ENCODE measurements at places on chromosomes 4 and X. TPM values are rescaled to one million over a fixed set of nuclear protein-coding genes. Genes with fewer than 3 reads are reported as not detected.

- DNase-seq, result no peak
These were observed 3.5 kb upstream of the FGFR3 start for GRCh38 chr4:1789552-1789951.

GRCh38 chr4:188037003-188037713 is 41.6 kb downstream of the ZFP42 start:
- DNase-seq, result no peak

DNA sequence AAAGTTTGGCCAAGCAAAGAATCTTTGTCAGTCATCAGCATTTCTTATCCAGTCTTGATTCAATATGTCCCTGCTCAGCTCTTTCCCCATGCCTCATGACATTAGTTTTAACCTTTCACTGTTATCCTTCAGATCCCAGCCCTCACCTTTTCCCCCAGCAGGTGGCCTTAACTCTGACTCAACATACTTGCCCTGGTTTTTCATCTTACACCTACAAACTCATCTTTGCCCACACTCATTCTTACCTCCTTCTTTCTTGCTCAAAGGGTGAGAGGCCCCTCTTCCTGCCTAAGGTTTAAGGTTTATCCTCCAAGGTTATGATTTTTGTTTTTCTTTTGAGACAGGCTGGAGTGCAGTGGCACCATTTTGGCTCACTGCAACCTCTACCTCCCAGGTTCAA is 10.6 kb upstream of the ANXA5 start:
- no peak for DNase-seq

DNA sequence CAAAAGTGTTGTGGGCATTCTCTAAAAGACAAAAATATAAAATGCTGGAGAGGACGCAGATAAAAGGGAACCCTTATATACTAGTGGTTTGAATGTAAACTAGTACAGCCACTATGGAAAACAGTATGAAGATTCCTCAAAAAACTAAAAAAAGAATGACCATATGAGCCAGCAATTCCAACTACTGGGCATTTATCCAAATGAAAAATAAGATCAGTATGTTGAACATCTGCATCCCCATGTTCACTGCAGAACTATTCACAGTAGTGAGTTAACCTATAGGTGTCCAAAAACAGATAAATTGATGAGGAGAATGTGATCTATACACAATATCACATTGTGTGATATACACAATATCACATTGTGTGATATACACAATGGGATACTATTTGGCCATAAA is 1615.3 kb downstream of the PCDH18 start:
- DNase-seq, result no peak

DNA sequence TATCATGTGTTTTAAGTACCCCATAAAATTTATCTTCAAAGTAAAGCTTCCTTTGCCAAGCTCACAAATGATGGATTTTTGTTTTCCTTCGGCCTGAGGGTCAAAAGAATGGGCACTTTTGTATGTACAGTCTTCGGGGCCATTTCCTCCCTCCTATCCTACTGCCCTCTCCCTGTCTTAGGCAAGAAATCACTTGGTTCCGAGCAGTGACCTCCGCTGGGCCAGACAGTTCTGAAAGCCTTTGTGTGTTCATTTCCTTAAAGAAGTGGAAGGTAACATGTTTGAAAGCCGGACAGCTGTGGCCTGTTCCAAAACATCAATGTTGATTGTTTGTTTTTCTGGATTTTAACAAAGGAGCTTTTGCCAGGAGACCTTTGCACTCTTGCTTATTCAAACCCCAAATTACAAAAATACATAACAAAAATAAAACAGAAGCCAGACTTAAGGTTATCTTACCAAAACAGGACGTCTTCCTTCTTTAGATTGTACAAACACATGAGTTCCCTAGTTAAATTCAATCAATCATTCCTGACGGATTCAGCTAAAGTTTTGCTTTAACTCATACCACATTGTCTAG is 110.6 kb upstream of the LIMCH1 start:
- DNase-seq, result peak; percentile 65

- no peak for DNase-seq
These were observed 42.7 kb upstream of the ZCCHC12 start for GRCh38 chrX:118780911-118781310.

- no peak for DNase-seq
These were observed 41.0 kb upstream of the SCD5 start for GRCh38 chr4:82839624-82840023.

GRCh38 chrX:32572644-32573043 is 638.7 kb downstream of the DMD start:
- no peak for DNase-seq

GRCh38 chr4:142817442-142817841 is 28.7 kb downstream of the INPP4B start:
- DNase-seq, result no peak

- no peak for DNase-seq
These were observed 170.4 kb upstream of the CASK start for GRCh38 chrX:42093756-42094155.

- DNase-seq, result no peak
These were observed 364.0 kb downstream of the ZIC3 start for GRCh38 chrX:137929951-137930350.

DNA sequence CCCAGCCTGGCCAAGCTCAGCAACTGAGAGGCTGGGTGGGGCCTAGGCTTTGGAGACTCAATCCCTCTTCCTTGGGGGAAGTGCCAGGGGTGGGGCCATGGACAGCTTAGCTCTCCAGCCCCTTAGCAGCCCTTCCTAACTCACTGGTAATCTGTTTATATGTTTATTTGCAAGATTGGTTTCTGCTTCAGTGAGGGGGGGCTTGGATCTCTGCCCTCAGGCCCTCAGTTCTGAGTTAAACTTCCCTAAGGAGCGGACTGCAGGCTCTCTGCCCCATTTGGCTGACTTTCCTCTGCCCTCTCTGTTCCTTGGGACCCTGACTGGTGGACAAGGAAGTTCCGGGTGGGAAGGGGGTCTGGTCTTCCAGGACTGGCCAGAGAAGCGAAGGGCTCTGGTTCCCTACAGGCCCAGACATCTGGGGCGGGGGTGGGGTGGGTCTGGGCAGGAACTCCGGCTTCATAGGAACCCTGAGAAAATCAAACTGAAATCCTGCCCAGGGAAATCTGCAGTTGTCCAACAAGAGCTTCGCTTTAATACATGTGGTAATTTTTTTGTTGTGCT is 51.4 kb downstream of the NALF2 start:
- DNase-seq, result no peak

DNA sequence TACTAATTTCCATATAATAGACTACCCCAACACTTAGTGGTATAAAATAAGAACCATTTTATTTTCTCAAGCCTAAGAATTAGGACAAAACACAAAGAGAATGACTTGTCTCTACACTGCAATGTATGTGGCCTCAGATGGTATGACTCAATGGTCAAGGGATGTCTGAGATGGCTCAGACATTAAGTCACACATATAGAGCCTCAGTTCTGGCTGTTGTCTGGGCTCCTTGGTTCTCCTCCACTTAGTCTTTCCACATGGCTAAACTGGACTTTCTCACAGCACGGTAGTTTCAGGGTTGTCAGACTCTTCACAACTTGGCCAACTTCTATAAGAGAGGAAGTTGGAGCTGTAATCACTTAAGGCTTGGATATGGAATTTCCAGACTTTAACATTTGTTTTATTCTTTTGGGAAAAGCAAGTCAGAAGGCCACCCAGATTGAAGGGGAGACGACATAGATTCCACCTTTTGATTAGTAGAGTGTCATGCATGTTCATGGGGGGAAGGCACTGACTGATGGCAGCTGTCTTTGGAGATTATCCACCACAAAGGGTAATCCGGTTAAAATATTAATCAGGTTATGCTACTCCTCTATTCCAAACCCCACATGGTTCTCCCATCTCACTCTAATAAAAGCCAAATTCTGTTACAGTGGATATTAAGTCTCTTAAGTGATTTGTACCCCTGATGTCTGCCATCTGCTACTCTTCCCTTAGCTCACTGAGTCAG is 9.4 kb downstream of the IL15 start:
- DNase-seq, result no peak

- no peak for DNase-seq
These were observed 160.0 kb downstream of the STIM2 start for GRCh38 chr4:27020603-27021002.

The UCP1 gene
- total RNA-seq, result not detected

The FAM9B gene
- total RNA-seq, result not detected

The FDCSP gene
- not detected for total RNA-seq

The SATL1 gene
- total RNA-seq, result 0.06 TPM

The LNX1 gene
- 1.6 TPM for total RNA-seq

The PGAM4 gene
- total RNA-seq, result not detected
